ENCODE measurements at places on chromosomes 6 and 20.

DNA sequence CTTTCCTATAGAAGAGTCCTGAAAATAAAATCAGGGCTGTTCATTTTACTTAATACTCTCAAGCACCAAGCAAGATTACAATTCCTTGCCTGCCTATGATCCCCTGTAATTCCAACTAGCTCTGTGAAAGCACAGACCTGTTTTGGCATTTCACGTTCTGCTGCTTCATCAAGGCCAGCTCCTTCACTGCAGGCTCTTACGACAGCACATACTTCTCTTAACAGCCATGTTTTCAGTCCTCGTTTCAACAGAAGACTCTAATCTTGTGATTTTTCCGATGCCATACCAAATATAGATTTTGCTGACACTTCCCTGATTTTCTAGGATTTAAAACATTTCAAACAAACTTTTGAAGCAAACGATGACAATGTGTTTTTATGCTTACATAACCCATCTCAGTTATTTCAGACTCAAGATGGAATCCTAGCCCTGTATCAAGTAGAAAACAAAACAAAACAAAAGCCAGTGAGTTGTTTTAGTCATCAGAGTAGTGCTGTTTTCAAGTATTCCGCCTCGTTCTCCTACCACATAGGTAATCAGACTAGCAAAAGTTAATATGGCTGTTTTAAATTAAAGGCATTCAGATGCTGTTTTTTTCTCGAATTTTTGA is 616.5 kb upstream of the CITED2 start:
- no peak for DNase-seq

DNA sequence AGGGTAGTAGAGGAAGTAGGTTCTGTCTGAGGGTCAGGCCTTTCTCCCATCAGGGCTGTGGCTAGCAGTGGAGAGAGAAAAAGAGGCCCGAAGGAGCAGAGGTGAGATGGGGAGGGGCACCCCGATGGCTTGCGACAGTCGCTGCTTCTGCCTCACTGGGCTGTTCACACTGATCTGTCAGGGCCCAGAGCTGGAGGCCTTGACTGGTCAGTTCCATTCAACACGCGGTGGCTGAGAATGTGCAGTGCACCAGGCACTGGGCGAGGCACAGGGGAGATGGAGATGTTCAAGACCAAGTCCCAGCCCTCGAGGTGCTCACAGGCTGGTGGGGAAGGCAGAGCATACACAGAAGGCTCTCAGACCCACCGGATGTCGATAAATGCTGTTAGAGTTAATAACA is 21.4 kb downstream of the SLC12A5 start:
- DNase-seq, result no peak

- no peak for DNase-seq
Observed at GRCh38 chr6:39517756-39518155, 195.3 kb upstream of the KCNK16 start.

GRCh38 chr6:71488186-71488585 is 199.6 kb downstream of the OGFRL1 start:
- DNase-seq, result no peak

DNA sequence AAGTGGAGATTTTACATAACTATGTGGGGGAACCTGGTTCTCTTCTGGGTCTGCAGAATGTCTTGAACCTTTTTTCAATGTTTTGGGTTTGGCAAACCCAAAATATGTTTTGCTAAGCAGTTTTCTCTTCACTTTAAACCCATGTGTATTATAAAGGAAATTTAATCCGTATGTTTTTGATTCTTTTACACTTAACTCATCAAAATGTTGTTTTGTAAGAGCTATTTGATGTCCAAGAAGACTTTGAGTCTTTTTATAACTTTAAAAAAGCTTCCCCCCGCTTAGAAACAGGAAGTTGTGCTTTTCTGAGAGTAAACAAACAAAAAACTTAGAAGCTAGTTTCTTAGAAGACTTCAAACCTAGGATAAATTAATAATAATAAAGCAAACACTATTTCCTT is 81.9 kb upstream of the CEP162 start:
- DNase-seq, result no peak

DNA sequence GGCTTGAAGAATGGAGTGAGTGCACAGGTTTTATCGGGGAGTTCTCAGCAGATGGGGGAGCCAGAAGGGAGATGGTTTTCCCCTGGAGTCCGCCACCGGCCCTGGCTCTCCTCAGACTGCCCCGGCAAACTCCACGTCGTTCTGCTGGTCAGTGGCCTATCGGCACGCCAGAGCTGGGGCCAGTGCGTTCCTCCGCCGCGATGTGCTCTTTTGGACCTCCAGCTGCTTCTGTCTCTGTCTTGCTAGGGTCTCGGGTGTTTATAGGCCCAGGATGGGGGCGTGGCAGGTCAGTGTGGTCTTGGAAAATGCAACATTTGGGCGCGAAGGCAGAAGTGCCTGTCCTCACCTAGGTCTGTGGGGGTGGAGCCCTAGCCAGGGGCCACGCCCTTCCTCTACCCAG is 53.0 kb upstream of the ADTRP start:
- no peak for DNase-seq

GRCh38 chr20:4937407-4938319 is 63.6 kb downstream of the SLC23A2 start:
- no peak for DNase-seq

DNA sequence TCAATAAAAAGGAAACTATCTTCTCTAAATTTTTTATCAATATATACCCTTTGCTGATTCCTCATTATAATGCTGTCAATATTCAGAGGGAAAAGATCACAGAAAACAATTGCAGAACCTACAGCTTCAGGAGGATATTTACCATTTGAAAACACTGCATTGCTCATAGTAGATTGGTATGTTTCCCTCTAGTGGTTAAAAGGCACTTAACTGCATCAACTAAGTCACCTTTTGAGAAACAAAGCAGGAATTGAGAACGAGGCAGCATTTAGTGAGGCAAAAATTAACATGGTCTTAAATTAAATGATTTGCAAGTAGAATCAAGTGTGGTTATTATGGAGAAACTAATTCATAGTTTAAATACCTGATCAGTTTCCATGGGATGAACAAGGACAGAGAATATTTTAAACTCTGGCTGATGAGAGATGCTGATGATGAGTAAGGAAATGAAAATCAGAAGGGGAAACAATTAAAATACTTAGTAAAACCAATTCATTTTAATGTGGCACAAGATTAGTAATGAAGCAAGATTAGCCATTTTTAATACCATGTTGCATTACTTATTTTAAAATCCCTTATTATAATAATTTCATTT is 642.1 kb downstream of the EPHA7 start:
- no peak for DNase-seq

- no peak for DNase-seq
Observed at GRCh38 chr6:1993042-1993441, 252.4 kb downstream of the GMDS start.

DNA sequence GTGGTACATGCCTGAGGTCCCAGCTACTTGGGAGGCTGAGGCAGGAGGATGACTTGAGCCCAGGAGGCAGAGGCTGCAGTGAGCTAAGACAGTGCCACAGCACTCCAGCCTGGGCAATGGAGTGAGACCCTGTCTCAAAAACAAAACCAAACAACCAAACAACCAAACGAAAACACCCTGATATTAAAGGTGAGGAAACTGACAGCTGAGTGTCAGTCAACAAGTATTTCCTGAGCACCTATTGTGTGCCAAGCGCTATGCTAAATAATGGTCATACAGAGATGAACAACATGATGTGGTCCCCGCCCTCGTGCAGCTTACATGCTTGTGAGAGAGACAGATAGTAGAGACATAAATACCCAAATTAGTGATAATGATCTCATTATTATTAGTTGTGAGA is 1.9 kb upstream of the TULP1 start:
- no peak for DNase-seq

GRCh38 chr6:122797537-122797936 is 8.5 kb downstream of the SMPDL3A start:
- DNase-seq, result no peak
